ENCODE measurements at places on chromosomes 12 and 14.

DNA sequence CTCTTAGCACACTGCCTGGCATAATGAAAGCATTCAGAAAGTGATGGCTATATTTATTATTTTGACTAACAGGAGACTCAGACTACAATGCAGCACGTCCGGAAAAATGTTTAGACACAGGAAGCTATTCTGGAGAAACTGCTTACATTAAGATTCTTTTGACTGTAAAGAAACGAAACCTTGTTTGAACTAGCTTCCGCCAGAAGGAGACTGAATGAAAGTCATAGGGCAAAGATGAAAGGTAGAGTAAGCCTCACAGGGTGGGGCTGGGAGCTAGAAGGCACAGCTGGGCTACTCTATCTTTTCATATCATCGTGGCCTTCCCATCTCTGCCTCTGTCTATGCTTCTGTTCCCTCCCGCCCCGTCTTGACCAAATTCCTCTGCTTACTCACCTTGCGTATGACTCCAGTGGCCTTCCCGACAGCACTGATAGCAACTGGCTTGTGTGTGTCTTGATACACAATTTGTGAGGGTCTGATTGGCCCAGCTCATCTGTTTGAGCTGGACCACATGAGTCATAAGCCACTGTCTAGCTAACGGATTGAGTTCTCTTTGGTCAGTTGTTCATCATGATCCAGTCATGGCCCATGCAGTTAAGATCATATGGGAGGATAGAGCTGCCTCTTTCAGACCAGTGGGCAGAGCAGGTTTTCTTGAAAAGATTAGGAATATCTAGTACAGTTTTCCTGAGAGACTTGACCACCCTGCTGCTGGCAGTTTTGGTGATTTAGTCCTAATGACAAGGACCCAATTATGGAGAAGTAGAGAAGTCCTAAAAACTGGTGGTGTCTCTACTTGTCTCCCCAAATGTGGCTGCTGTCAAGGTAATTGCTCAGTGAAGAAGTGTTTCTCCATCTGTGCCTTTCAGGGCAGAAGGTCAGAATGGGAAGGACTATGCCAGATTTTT lies 151.5 kb upstream of the SLC38A2 start:
- no peak for DNase-seq

- no peak for DNase-seq
Measured at GRCh38 chr14:27040552-27040951, 442.7 kb upstream of the NOVA1 start.

- DNase-seq = no peak
Measured at GRCh38 chr12:87142342-87142741, 886.2 kb upstream of the MGAT4C start.

GRCh38 chr12:25241167-25242020 lies 9.3 kb downstream of the KRAS start:
- DNase-seq = no peak

GRCh38 chr12:127480775-127481314 lies 786.1 kb upstream of the TMEM132C start:
- no peak for DNase-seq
